ENCODE measurements at places on chromosomes 7 and 10. TPM values are rescaled to one million over a fixed set of nuclear protein-coding genes. Genes with fewer than 3 reads are reported as not detected.

The INSYN2A gene
- 0.10 TPM for total RNA-seq

The RPEL1 gene
- total RNA-seq = not detected

The GBX1 gene
- total RNA-seq = 0.91 TPM

GRCh38 chr7:139982927-139983920 is 79.5 kb downstream of the PARP12 start:
- DNase-seq = no peak

- DNase-seq = no peak
Observed at GRCh38 chr10:30996481-30997005, 35.1 kb downstream of the ZNF438 start.

DNA sequence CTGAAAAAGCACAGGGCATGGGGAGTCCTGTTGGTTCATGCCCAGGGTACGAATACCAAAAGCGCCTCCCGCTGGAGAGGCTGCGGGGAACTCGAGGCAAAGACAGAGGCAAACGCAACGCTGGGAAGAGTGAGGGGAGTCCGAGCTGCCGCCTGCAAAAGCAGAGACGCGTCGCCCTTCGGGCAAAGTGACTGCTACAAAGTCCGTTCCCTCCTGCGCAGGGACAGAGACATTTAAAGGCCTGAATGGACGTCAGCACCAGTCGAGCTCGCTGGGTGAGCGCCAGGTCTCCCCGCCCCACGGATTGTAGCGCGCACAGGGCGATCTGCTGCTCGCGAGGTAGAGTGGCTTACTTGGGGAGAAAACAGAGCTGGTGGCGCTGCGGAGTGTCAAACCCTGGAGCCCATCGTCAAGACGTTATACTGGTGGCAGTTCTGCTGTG is 732.8 kb downstream of the ZWINT start:
- no peak for DNase-seq

GRCh38 chr7:128322040-128322643 is 21.6 kb downstream of the RBM28 start:
- DNase-seq = no peak

- DNase-seq = no peak
Observed at GRCh38 chr7:30437823-30438574, 40.6 kb downstream of the NOD1 start.

DNA sequence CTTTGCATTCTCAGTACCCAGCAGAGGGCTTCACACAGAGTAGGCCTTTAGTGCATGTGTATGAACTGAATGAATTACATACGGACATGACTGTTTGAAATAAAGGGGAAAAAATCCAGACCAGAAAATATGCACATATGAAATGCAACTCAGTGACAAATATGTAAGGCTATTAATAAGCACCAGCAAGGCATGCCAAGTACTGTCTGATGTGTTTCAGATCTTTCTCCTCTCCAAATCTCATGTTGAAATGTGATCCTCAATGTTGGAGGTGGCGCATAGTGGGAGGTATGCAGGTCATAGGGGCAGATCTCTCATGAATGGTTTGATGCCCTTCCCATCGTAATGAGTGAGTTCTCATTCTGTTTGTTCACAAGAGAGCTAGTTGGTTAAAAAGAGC is 87.3 kb upstream of the TOMM7 start:
- no peak for DNase-seq

- no peak for DNase-seq
Observed at GRCh38 chr10:86689146-86689545, 20.8 kb downstream of the LDB3 start.

GRCh38 chr7:41297166-41297565 is 405.7 kb downstream of the INHBA start:
- DNase-seq = no peak

DNA sequence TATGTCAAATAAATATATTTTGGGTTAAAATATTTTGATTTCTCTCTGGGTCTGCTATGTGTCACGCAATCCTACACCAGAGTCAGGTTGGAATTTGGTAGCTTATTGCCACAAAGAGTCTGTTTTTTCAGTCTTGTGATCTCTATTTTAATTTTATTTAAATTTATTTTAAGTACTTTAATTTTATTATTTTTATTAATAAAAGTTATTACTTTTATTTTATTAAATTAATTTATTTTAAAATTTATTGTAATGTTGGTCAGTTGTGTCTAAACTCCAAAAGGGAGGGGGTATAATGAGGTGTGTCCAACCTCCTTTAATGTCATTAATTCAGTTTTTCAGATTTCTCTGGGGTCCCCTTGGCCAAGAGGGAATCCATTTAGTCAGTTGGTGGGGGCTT is 42.8 kb upstream of the RAB18 start:
- no peak for DNase-seq
